Brain pericyte (primary cell): ENCODE measurements at places on chromosomes 4 and X.

DNA sequence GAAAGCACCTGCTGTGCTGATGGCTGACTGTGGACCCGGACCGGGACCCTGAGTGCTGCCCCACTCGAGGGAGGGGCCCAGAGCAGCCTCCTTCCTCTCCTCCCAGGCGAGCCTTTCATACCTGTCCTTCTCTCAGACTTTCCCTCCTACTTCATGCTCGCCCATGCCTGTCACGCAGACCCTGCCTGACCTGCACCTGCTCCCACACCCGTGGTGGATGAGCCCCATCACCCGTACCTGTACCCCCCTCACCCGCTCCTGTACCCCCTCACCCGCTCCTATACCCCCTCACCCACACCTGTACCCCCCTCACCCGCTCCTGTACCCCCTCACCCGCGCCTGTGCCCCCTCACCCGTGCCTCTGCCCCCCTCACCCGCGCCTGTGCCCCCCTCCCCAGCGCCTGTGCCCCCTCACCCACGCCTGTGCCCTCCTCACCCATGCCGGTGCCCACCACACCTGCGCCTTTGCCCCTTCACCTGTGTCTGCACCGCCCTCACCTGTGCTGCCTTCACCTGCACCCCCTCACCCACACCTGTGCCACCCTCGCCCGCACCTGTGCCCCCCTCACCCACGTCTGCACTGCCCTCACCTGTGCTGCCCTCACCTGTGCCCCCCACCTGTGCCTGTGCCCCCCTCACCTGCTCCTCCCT is 5.8 kb downstream of the MAEA start:
- no peak for DNase-seq

GRCh38 chr4:152972821-152973628 is 36.9 kb downstream of the FHDC1 start:
- no peak for DNase-seq

DNA sequence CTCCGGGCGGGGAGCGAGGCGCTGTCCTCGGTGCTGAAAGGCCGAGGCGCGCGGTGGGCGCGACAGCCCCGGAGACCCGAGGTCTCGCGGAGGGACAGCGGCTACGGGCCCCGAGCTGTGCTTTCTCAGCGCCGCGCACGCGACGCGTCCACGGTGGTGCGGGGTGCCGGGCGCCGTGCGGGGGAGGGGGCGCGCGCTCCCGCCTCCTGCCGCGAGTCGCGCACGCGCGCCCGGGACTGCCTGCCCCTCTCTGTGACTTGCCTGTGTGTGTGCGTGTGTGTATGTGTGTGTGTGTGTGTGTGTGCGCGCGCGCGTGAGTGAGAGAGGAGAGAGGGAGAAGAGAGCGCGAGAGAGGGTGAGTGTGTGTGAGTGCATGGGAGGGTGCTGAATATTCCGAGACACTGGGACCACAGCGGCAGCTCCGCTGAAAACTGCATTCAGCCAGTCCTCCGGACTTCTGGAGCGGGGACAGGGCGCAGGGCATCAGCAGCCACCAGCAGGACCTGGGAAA is at the start of gene GRIA2:
Gene GRIA2, plus strand, starts transcription at position 358 of the 511 bp plus-strand sequence. CDS start 315 bp downstream, outside the sequence.
- no peak for DNase-seq

DNA sequence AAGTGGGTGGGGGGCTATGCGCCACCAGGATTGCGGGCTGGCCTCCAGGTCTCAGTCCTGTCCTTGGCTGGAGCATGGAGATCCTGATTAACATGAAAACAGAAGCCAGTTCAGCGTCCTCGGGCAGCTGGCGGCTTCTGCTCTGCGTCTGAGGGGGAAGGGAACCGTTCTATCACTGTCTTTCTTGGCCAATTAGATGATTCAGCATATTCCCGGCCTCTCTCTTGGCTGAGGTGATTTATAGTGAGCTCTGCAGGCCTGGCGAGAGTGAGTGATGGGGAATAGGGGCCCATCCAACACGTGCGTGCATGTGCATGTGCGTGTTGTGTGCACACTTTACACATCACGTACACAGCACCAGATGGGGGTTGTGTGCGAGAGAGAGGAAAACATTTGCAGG is 145.8 kb upstream of the ATP6AP2 start:
- no peak for DNase-seq

DNA sequence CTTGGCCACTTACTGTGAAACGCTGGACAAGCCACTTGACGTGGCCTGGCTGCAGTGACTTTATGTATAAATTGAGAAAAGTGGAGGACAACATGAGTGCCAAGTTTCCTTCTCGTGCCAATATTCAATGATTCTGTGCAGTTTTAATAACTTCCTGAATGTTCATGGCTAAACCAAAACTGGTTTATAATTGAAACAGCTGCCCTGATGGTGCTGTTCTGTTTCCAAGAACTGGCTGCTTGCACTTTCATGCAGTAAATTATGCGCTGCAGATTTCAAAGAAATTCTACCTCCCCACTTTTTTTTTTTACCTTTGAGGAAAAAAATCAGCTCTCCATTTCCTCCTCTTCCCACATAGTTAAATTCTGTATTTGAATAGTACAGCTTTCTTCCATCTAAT is 205.2 kb upstream of the CASK start:
- no peak for DNase-seq

GRCh38 chr4:123107444-123108252 is 185.3 kb upstream of the NUDT6 start:
- DNase-seq: no peak

DNA sequence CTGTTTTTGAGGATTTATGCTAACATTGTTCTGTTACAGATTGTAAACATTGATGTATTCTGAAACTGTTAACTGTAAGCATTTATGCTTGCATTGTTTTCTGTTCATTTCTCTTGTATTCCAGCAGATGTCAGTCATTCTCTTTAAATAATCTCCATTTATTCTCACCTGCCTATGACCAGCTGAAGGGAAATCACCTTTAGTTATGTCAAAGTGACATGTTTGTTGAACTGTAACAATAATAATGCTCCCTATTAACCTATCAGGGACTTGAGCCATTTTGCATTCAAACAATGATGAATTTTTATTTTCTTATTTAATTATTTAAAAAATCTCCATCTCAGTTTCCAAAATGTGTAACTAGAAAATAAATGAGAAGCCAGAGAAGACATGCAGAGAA is 58.0 kb downstream of the SPCS3 start:
- DNase-seq: no peak

DNA sequence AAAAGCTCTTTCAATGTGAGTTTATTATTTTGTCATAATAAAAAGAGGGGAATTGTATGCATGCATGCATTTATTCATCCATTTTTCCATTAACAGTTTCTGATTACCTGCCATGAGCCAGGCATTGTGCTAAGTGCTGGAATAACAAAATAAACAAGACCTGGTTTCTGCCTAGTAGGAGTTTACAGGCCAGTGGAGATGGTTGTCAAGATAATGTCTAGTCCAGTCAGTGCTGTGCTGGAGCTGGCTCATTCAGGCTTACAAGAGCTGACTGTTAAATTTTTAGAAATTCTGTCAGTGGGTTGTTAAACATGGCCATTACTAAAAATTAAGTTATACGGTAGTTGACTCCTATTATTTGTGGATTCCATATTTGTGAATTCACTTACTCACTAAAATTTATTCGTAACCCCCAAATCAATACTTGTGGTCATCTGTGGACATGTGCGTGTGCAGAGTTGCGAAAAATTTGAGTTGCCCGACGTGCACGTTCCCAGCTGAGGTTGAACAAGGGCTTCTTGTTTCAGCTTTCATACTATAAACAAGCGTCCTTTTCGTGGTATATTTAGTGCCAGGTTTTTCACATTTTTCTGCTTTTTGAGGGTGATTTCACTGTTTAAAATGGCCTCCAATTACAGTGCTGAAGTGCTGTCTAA is 172.3 kb upstream of the RPS6KA3 start:
- no peak for DNase-seq

- no peak for DNase-seq
These were observed 17.0 kb upstream of the TRPC3 start for GRCh38 chr4:121968859-121969258.

DNA sequence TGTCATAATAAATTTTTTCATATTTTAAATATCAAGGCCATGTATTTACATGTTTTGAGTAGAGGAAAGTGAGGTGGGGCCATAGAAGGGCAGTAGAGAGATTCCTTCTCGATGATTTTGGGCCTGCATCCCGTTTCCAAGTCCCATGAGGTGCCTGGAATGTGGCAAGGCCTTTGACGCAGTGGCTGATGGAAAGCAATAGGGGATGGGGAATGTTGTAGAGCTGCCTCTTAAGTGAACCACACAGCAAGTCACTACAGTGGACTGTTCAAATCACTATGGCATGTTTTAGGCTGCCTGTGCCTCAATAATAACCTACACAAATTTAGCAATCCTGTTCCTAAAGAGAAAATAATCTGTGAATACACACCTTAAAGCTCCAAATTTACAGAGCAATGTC is 48.3 kb downstream of the ANXA5 start:
- no peak for DNase-seq

DNA sequence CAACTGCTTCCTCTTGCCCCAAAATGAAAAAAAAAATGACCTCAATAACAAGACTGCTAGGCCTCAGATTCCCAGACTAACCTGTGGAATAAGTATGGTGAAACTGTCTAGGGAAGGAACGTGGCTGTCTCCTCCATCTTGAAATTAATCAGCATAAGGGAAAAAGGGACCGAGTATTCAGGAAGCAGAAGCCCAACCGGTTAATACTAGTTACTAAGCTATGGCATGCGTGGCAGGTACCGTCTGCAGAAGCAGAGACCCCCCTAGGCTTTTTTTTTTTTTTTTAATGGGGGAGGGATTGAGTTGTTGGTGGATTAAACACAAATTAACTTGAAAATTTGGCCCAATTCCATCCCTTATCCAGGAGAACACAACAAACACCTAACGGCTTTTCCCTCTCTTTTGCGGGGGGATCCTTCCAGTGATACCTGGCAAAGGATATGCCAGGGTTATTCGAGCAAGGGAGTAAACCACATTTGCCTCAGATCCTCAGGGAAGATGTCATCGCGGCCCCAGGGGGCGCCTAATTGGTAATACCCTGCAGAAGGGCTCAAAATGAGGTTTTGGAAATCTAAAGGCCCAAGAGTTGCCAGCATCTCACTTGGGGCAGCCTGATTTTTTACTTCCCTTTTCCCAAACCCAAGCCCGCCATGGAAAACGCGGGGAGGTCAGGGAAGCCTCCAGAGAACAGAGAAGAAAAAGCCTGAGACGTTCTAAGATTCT is 893 bp downstream of the RLIM start:
- DNase-seq: no peak

DNA sequence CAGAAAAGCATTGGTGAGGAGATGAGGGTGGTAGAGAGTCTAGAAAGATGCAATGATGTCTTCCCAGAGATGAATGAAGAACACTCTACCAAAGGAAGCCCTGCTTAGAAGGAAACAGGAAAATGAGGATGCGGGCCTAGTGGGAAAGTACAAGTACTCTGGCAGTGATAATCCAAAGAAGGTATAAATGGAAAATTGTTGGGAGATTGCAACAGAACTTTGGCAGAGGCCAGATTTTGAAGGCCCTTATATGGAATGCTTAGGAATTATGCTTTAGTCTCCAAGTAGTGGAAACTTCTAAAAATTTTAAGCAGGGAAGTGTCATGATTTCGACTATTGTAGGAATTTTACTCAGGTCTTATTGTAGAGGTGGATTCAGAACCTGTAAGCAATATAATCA is 11.0 kb downstream of the ARSJ start:
- DNase-seq: no peak

GRCh38 chr4:16026160-16026761 is 57.6 kb downstream of the PROM1 start:
- DNase-seq: peak; percentile 8

GRCh38 chrX:15854080-15854655 is 445 bp downstream of the AP1S2 start:
- no peak for DNase-seq

- no peak for DNase-seq
These were observed 11.4 kb downstream of the HTRA3 start for GRCh38 chr4:8280876-8281440.

DNA sequence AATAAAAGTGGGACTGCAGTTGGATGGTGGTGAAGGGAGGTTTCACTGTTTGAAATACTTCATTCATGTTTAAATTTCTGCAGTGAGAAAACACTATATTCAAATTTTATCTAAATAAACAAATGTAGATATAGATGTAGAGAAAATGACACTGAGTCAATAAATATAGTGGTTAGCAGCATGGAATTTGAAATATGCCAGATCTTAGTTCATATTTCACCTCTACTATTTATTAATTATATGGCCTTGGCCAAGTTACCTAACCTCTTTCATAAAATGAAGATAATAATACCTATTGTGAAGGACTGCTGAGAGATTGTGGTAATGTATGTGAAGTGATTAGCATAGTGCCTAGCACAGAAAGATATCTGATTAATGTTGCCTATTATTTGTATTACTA is 70.5 kb downstream of the AGTR2 start:
- no peak for DNase-seq
